ENCODE measurements at places on chromosomes 3 and 15.

DNA sequence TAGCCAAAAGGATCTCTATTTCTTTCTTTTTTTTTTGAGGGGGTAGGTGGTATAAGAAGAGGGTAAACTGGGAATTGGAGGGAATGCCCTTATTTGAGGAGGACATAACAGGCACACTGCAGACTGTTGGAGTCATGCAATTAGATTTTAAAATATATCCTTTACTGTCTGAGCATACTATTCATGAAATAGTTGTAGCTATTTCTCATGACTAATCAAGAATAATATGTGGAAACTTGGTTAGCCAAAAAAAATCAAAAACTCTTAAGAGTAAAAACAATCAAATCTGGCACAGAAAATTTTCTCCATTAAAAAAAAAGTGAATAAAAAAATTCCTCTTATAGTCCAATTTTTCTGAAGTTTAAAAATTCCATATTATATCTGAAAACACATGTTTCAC, 174.9 kb downstream of the SCAPER start:
- DNase-seq: peak; percentile 29

DNA sequence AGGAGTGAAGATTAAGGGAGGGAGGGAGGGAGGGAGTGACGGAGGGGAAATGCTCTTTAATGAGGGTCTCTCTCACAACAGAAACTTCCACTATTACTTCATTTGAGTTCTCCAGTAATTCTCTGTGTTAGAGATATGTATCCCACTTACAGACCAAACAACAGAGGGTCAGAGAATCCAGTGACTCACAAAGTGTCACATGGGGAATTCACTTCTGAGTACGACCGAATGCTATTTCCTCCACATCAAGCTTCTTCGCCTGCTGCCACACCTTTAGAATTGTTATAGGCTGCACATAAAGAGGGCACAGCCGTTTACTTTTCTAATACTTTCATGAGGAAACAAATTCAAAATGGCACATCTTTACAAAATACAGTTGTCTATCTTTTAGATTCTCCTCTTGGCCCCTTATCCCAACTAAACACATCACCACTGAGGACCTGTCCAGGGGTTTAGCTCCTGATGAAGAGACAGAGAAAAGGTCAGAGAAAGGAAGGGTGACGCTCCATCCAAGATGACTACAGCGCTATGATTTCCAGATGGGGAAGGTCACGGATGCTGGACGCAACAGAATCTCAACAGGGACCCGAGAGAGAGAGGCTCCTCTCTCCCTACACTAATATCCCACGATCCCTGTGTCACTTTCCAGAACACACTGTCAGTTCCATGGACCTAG, 119.0 kb downstream of the XXYLT1 start:
- peak; percentile 68 for DNase-seq

GRCh38 chr15:82663186-82663600, 16.0 kb upstream of the CPEB1 start:
- peak; percentile 19 for DNase-seq

- DNase-seq: peak; percentile 28
Measured at GRCh38 chr3:146554151-146554760, 9.8 kb upstream of the PLSCR1 start.

DNA sequence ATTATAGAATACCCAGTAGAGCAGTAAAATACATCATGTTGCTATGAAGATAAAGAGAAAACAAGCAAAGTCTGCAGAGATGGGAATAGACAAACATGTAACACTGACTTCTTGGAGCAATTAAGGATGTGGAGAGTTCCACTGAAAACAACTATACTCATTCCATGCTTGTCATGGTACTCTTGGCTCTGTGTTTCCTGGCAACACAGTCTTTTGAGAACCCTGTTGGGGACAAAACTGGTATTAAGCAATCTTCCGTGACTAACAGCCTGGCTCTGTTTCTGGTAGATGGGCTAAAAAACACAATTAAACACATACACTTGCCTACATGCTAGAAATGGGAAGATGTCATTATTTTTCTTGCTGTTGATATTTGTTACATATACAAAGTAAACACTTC, 1212.3 kb upstream of the GBE1 start:
- DNase-seq: no peak

GRCh38 chr15:55799291-55800212, 56.6 kb upstream of the PRTG start:
- DNase-seq: no peak

DNA sequence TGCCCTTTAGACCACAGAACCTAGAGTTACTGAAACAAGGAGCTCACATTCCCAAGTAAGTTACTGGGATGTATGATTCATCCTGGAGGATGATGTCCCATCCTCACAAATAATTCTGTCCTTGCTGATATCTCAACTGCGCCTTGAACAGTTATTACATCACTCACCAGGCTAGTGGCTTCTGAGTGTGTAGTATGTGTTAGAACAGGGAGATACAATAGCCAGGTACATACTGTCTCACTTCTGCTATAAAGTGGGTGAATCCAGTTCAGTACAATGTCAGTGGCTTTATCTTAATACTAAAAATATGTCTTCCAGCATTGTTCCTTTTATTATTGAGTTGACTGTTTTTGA, 483.2 kb upstream of the FRG2C start:
- DNase-seq: no peak

- no peak for DNase-seq
Measured at GRCh38 chr3:189871418-189871817, 240.2 kb downstream of the TP63 start.

DNA sequence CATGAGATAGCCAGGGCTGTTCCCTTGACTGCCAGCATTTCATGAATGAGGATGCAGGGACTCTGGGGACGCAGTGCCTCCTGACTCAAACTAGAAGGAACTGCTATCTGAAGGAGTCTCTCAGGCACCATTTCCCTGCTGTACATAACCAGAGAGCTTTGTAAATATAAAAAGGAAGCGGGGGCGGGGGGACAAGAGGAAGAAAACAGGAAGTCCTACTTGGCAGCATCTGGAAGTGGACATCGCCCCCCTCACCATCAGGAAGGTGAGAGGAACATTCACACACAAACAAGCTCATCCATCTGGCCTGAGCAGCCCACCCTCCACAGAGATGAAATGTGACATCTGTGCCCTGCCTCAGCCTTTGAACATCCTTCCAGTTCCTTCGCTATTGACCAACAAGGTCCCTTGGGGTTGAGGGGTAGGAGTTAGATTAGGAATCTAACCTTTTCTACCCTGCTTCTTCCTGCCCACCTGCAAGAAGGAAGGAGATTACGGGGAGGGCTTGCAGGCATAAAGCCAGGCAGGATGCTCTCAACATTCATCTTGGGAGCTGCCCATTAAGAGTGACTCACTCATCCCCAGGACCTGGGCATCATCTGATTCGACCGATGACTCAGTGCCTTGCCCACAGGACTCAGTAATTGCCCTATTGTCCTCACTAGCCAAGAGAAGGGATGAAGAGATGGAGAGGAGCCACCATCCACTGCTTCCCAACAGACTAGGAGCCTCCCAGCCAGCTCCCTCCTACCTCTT, 31.9 kb downstream of the SH3BP5 start:
- DNase-seq: peak; percentile 71

DNA sequence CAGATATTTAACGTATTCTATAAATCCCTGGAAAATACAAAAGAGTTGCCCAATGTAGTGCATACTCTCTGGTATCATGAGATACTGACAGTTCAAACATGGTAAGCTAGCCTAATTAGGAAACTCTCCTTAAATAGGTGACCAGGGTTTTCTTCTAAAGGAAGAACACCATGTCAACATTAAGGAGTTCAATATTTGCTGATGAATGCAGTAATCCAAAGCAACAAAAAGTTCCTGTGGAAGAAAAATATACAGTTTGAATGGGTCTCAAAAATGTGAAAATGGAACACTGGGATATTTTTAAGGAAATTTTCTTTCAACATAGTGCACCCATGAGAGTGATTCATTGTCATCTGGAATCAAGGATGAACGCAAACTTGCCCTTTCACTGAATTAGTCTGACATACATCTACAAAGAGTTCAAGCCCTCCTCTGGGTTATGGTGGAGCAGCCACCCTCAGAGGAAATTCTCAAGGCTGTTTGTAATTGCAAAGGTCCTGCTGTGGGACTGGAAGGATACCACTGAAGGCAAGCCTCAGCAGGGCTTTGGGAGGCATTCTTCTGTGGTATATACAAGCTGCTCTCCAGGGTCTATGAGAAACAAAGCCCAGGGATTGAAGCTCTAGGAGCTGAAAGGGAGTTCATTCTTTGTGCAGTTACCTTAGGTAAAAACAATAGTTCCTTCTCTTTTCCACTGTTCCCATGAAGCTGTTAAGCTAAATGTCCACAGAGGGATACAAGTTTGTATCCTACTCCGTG, 700.3 kb downstream of the TUSC7 start:
- peak; percentile 0 for DNase-seq

GRCh38 chr15:29942143-29942542, 119.9 kb upstream of the TJP1 start:
- DNase-seq: no peak

- DNase-seq: no peak
Measured at GRCh38 chr3:131802029-131802428, 232.8 kb downstream of the CPNE4 start.

GRCh38 chr3:128382221-128382807, 84.4 kb downstream of the DNAJB8 start:
- DNase-seq: no peak

GRCh38 chr3:33391255-33391995, 48.8 kb downstream of the UBP1 start:
- DNase-seq: no peak

DNA sequence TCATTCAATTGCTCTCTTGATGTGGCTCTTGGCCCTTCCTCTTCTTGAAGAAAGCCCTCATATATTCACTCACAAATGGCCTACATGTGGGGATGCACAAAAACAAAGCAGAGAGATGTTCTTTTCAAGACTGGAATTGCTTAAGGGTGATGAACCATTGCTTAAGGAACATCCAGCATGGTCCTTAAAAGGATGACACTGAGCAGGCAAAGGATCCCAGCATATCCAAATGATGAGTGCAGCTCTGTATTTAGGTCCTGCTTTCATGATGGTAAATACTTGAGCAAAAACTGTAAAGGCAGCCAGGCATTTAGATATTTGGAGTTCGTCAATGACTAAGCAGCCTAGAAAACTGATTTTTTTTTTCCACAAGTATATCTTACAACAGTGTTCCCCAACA, 173.8 kb upstream of the ARRDC4 start:
- DNase-seq: no peak

DNA sequence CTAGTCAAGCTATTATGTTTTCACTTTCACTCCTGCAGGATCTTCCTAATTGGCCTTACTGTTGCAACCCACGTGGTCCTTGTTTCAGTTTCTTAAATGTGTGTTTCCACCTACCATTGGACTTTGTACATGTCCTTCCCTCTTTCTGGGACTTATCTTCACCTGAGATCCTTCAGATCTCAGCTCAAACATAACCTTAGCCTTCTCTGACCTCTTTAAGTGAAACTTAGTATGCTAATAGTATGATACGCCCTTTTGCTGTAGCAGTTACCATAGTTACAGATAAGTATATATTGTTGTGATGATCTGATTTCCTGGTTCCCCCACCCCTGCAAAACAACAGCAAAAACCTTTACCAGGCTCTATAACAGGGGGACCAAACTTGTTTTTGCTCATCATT, 35.2 kb downstream of the U2SURP start:
- DNase-seq: no peak

DNA sequence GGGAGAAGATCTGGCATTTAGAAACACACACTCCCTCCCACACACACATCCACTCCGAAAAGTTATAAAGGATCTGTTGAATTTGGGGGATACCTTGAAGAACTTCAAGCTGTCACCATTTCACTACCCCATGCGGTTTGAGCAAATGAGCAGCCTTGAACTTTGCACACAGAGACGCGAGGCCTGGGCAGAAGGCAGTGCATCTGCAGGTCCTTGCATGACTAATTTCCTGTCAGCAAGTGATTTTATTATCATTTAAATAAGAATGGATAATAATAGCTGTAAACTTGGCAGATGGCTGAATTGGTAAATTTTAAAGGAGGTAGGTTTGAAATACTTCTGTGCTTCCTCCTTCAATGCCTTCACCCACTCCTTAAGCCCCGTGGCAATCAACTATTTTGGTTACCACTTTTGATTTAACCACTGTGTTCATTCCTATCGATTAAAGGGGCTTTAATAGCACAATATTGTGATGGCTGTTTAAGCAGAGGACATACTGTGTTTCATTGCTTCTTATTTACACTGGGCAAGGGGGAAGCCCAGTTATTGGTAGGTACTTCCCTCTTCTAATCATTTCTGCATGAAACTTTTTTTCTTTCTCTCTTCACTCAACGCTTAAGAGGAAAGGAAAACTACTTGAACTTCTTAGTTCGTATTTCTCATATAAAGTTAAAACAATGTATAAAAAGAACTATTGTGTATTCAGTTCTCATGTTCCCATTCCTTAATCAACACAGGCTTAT, 108.1 kb downstream of the ROBO2 start:
- no peak for DNase-seq

DNA sequence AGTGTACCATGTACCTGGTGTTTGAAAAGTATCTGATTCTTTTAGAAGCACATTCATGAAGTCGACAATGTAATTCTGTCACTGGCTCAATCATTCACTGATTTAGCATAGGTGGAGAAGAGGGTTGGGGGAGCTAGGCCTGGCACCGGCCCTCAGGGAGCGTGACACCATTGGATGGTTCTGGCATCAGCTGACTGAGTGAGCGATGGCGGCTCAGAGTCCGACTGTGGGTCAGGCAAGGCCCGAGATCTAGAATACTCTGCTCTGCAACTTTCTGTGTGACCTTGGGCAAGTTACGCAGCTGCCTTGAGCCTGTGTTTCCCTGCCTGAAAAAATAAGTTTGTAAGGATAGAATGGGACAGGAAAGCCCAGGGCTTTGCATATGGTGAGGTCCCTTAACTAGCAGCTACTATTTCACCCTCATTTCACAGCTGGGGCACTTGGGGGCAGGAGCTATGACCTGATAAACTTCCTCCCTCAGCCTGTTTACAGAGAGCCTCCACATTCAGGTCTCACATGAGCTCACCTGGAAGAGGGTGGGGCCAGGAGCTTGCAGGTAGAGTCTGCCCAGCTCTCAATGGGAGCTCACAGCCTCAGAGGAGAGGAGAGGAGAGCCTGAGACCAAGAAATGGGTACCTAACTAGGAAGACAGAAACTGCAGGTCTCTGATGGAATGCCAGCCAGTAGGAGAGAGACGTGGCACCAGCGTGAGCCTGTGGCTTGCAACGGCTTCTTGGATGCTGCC, 153.7 kb upstream of the TLE3 start:
- no peak for DNase-seq

GRCh38 chr3:122232485-122232884, 49.0 kb downstream of the CASR start:
- no peak for DNase-seq

Data from AG10803 (cell line).